ENCODE measurements at places on chromosomes 7 and 10.

DNA sequence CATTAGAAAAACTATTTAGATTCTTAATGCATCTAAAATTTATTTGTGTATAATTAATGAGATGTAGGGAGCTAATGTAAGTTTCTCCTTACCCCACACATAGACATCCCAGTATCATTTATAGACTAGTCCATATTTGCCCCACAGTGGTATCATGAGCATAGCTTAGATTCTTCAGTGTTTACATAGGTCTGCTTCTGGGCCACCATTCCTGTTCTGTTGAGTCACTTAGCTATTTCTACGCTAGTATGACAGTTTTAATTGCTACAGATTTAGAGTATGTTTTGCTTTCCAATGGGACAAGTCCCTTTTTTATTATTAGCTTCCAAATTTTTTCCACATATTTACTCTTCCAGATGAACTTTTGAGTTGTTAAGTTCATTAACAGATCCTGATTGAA lies 69.4 kb downstream of the MCMBP start:
- DNase-seq = no peak

- no peak for DNase-seq
Measured at GRCh38 chr7:72058579-72058978, 353.6 kb downstream of the CALN1 start.

DNA sequence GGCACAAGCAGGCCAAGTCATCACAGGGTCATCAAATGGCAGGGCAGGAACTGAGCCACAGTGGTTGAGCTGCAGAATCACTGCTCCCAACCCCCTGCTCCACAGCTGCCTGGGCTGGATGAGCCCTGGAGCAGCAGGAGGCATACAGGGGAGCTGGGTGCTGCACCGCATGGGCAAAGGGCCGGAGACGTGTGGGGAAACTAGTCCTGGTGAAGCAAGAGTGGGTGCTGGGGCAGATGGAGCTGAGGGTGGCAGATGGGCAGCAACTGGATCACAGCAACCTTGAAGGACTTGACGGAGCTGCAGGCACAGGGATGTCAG lies 16.0 kb upstream of the VOPP1 start:
- DNase-seq = no peak

DNA sequence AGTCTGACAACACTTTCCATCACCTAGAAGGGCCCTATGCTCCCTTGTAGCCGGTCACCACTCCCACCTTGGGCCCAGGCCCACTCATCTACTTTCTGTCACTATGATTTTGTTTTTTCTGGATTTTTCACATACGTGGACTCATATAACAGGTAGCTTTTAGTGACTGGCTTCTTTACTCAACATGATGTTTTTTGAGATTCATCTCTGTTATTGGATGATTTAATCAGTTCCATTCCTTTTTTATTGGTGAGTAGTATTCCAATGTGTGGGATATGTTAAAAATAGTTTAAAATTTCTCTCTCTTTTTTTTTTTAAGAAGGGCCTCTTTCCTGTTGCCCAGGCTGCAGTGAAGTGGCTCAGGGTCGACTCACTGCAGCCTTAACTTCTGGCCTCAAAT lies 9.3 kb downstream of the PALD1 start:
- DNase-seq = no peak

DNA sequence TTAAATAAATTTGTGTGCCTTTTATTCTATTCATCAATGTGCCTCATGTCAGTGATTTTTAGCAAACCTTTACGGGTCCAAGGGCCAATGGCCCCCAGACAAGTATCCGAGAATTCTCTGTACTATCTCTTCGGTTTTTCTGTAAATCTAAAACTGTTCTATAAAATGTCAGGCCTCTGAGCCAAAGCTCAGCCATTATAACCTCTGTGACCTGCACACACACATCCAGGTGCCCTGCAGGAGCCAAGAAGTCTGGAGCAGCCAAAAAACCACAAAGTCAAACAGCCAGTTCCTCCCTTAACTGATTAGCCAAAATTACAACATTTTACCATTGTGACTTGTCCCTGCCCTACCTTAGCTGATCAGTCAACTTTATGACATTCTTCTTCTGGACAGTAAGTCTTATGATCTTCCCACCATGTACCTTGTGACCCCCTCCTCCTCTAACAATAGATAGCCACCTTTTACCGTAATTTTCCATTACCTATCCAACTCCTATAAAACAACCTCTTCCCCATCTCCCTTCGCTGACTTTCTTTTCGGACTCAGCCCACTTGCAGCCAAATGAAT lies 363.8 kb downstream of the SEMA3D start:
- no peak for DNase-seq

GRCh38 chr10:15368101-15368855 lies 2.8 kb downstream of the FAM171A1 start:
- DNase-seq = no peak

GRCh38 chr7:744854-745430 lies 17.9 kb upstream of the PRKAR1B start:
- no peak for DNase-seq

DNA sequence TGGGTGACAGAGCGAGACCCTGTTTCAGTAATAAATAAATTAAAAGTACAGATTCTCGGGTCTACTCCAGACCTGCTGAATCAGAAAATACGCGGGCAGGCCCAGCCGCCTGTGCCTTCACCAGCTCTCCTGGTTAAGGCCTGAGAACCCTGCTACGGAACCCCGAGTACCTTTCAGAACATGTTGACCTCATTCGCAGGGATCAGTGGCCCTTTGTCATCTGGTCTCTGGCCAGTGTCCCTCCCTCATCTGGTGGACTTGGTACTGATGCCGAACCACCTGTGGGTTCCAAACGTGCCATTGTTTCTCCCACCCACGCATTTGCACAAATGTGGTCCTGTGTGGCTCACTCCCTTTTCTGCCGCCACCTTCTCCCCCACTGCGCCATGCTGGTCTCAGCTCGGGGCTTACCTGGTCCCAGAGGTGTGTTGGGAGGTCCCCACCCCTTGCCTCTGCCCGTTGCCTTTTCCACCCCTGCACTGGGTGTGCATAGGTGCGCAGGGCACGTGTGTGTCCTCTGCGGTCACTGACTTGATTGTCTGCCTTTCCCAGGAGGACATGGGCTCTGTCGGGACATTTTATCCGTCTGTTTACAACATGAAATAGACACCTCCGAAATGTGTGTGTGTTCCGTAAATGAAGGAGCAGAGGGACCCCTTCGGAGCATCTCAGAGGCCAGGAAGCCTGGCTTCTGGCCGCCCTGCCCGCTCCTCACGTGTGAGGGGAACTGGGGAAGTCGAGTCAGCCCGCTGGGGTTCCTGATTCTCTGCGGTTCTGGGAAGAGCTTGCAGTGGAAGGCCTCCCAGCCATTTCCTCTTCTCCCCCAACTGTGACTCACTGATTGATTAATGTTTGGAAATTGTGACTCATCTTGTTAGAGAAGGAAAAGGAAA lies 135.2 kb downstream of the CUX1 start:
- DNase-seq = no peak

DNA sequence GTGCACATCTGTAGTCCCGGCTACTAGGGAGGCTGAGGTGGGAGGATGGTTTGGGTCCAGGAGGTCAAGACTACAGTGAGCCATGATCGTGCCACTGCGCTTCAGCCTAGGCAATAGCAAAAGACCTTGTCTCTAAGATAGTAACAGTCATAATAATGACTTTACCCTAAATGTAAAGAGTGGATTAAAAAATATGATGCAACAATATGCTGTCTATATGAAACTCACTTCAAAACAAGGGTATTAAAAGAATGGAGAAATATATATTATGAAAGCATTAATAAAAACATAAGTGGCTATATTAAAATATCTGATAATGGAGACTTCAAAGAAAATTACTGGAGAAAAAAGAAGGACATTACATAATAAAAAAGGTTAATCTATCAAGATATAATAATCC lies 5.7 kb downstream of the GNA12 start:
- no peak for DNase-seq

GRCh38 chr7:13017881-13018280 lies 330.4 kb downstream of the ARL4A start:
- no peak for DNase-seq

DNA sequence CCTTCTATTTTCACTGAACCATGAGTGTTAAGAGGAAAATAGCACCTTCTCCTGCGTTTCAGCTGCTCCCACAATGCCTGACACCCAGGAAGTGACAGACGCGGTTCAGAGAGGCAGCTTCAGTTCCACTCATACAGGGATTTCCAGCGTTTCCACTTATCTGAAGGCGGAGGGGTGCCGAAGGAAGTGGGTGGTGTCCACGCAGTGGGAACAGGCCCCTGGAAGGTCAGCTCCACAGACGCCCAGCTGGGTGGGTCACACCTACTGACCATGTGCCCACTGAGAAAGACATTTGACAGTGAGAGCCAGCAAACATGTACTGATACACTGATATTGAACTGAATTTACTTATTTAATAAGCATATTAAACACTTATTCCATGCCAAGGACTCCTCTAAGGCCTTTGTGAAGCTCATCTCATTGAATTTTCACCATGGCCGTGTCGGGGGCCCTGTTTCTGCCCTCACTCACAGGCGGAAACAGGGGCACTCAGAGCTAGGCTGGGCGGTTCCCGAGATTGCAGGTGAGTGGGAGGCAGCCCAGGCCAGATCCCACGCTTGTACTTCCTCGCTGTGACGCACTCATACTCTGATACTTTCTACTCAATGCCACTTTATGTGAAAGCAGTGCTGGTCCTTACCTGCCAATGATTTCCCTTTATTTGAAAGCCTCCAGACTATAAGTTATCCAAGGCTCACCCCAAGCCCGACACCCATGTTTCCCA lies 96.8 kb downstream of the TCERG1L start:
- no peak for DNase-seq

DNA sequence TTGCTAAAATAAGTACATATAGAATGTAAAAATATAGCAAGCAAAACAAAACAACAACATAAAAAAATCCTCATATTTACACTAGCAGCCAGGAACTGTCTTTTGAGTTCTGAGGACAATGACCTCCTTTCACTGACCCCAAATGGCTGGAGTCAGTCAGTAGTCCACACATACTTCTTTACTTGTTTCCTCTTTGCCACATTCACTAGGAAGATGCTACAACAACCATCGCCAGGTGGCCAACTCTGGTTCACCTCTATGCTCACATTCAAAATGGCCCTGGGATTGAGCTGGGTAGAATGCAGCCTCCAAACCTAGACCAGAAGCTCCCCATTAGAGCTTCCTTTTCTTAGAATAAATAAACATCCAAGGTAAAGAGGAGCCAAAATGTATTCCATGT lies 356.2 kb downstream of the PLXNA4 start:
- DNase-seq = no peak

DNA sequence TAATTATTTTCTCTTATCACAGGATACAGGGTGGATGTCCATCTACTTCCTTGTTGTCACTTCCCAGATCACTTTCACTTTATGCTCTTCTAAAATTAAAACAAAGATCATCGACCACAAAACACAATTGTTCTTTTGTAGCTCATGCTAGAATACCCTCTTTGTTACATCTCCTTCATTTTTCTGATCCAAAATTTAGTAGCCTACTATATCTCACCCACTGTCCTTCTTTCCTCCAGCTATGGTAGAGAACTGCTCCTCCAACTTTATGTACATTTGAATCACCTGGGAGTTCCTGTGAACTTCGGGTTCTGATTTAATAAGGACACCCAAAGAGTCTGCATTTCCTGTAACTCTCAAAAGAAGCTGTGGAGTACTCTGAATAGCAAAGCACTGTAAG lies 1.2 kb upstream of the AHR start:
- no peak for DNase-seq

DNA sequence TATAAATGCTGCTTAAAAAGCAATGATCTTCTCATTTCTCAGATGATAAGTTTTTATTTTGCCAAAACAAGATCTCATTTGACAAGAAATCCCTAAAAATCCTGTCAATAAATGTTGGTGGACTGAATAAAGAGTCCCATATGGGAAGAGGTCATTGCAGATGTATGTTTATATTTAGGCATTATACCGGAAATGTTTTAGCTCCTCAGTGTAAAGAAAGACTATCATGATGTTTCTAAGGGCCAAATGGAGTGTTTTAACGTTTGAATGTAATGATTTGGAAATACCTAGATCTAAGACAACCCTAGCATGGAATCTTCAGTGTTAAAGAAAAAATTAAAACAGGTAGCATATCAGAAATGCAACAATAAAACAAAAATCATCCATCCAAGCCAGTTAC lies 457.8 kb upstream of the NFE2L3 start:
- no peak for DNase-seq

GRCh38 chr7:28217143-28217542 lies 36.5 kb upstream of the JAZF1 start:
- DNase-seq = no peak

DNA sequence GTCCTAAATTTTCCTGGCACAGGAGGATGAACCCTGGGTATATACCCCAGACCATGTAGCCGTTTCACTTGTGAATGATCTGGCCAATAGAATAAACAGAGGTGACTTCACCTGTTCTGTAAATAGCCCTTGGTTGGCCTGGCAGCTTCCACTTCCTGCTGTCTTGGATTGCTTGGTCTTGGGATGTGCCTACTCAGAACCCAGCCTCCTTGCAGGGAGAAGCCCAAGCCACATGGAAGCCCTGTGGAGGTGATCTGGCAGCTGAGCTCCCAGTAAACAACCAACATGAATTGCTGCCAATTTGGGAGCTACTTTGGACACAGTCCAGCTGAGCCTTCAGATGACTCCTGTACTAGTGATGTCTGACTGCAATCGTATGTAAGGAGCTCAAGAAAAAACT lies 4.8 kb upstream of the RAPGEF5 start:
- DNase-seq = no peak

DNA sequence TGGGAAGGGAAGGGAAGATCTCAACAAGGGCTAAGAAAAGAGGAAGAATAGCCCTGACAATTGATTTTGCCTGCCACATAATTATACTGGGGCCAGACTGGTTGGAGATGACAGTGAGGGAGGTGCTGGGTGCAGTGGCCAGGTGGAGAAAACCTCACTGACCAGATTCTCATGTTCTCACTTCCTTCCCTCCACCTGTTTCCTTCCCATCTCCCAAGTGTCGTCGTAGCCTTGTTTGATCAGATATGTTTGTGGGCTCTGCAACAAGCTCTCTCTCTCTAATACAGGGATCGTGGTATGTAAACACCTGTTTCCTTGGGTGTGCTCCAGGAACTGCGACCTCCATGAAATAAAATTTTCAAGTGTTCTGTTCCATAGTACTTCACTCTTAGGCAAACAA lies 60.2 kb downstream of the VCL start:
- DNase-seq = no peak

GRCh38 chr7:114481999-114482398 lies 67.4 kb downstream of the FOXP2 start:
- no peak for DNase-seq

DNA sequence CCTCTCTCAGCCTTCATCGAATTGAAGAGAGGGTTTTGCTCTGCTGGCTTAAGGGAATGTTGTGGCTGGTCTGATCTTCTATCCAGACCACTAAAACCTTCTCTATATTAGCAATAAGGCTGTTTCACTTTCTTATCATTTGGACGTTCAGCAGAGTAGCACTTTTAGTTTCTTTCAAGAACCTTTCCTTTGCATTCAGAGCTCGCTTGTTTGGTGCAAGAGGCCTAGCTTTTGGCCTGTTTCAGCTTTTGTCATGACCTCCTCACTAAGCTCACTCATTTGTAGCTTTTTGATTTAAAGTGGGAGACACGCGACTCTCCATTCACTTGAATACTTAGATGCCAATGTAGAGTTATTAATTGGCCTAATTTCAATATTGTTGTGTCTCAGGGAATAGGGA lies 3.9 kb downstream of the MPP7 start:
- no peak for DNase-seq
